ENCODE measurements at places on chromosomes 2 and 18.

DNA sequence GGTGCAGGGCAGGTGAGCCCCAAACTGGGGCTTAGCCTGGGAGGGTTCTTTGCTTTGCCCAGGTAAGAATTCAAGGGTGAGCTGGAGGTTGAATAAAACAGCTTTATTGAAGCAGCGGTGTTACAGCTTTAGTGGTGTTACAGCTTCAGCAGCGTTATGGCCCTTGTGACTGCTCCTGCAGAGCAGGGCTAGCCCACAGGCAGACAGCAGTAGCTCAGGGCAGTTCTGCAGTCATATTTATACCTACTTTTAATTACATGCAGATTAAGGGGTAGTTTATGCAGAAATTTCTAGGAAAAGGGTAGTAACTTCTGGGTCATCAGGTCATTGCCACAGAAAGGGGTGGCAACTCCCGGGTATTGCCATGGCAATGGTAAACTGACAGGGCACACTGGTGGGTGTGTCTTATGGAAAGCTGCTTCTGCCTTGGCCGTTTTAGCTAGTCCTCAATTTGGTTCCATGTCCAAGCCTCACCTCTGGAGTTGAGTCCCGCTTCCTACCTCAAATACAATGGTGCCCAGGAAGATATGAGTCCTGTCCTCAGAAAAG, 78.2 kb downstream of the THNSL2 start:
- DNase-seq, result peak; percentile 74

- no peak for DNase-seq
Measured at GRCh38 chr18:46332286-46332801, 228.2 kb downstream of the HAUS1 start.

DNA sequence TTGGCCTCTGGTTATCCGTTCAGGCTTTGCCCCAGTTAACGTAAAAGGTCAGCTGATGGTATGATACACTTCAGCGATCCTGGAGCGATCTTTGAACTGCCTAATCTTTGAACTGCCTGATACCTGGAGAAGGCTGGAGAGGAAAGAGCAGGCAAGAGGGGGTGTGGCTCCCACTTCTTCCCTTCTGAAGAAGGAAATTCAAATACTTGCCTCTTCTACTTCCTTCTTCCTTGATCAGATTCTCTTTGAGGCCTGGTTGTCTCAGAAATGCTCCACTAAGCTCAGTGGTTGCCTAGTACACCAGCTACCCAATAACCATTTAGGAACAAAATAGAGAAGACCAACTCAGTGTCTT, 619 bp downstream of the GALM start:
- DNase-seq, result peak; percentile 68

- no peak for DNase-seq
Measured at GRCh38 chr2:161426922-161427663, 11.0 kb downstream of the TBR1 start.

DNA sequence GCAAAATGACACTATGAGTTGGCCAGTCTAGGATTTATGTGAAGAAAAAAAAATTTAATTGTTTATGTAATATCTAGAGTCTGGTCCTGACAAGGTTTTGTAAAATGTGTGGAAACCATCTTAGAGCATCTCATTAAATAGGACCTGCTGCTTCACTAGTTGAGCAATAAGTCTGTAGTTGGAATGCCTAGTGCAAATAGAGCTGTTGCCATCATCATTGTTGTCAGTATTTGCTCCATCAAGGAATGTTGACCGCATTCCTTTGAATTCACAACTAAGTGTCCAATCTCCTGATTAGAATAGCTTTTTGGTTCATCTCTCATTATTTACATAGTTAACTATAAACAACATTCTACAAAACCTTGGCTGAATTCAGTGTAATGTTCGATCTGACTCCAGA, 32.2 kb upstream of the RPE start:
- no peak for DNase-seq

- DNase-seq, result no peak
Measured at GRCh38 chr2:17793803-17794354, 22.4 kb upstream of the MSGN1 start.

DNA sequence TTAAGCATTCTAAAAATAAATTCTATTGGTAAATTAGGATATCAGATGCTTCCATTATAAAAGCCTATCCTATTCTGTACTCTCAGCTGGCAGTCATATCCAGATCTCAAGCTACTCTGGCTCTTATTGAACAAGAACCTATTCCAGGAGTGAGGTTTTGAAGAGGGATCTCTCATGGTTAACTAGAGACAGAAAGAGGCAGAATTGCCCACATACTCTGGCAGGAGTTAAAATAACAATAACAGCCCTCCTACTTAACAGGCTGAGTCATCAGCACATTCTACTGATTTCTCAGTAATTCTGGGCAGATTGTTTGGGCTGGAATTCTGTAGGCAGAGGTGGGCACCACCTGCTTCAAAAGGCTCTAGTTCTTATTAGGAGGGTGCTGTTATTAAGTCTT, 142.0 kb upstream of the UNC80 start:
- DNase-seq, result no peak

GRCh38 chr2:156653675-156654074, 217.5 kb downstream of the GPD2 start:
- DNase-seq, result no peak

DNA sequence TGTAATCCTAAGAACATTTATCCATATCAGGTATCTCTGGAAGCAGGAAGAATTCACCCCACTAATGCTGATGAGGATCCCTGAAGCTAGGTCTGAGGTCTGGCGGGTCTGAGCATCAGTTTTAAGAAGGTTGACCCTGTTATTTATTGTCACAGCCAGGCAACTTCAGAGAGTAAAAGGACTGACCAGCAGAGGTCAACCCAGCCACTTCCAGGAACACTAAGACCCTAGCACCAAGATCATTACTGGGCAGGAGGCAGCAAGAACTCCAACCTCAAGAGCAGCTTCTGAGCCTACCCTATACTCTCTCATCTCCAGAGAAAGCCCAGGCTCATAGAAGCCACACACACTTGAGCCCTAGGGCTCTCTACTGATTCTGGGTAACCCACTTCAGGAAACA, 901.4 kb downstream of the DCDC2C start:
- no peak for DNase-seq

DNA sequence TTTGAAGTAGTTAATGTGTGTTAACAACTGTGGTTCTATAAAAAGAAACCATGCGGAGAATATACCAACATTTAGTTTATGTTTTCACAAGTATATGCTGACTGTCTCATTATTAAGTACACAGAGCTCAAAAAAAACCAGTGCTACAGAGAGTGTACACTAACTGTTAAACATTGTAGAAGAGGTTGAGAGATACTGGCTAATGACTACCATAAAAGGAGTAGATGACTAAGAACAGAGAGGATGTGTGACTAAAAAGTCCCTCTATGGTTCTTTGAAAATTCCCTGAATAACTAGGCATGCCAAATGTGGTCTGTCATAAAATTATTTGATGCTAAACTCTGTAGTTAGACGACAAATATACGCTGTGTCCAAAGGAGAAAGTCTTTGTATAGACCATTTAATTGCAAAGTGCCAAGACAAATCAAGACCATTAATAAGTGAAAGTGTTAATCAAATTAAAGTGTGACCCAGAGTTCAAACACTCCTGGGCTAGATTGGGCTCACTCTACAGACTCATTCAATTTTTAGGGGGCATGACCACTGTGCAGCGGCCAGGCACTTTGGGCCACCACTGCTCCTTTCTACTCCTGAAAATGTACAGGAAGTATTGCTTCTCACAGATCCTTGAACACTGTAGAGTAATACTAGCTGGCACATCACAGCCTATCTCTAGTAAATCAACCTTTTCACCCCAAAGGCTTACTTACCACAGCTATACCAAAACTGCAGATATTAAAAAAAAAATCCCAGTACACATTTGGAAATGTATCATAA, 45.1 kb upstream of the SERTAD2 start:
- no peak for DNase-seq

DNA sequence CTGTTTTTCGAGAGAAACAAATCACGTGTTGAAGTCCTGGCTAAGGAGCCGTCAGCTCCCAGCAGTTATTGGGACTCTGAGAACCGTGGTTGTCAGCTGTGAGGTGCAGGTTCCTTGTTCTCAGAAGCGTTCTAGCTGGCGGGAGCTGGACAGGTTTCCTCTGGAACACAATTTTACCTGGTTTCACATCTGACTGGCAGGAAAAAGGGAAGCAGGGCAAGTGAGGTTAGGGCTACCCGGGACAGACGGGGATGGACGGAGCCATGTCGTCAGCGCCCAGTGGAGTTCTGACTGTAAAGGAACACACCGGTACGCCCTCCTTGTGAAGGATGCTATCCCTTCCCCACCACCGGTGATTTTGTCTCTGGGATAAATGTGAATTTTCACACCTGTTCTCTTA, 26.1 kb downstream of the ITGB1BP1 start:
- no peak for DNase-seq

DNA sequence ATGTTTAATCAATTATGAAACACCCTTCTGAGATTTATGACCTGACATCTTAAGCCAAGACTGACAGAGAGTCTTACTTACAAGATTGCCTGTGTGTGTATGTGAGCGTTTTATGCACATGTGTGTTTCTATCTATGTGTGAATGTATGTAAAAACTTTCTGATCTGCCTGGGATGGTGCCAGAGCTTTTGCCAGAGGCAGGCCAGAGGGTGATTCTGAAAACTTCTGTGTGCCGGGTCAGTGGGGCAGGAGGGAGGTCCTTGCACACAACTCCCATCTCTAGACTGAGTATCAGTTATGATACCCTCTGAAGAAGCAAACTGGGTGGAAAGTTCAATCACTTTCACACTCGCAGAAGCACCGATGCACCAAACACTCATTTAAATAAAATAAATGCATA, 335.0 kb upstream of the NT5C1B start:
- no peak for DNase-seq

GRCh38 chr18:58080451-58080850, 36.4 kb downstream of the NEDD4L start:
- DNase-seq, result no peak

DNA sequence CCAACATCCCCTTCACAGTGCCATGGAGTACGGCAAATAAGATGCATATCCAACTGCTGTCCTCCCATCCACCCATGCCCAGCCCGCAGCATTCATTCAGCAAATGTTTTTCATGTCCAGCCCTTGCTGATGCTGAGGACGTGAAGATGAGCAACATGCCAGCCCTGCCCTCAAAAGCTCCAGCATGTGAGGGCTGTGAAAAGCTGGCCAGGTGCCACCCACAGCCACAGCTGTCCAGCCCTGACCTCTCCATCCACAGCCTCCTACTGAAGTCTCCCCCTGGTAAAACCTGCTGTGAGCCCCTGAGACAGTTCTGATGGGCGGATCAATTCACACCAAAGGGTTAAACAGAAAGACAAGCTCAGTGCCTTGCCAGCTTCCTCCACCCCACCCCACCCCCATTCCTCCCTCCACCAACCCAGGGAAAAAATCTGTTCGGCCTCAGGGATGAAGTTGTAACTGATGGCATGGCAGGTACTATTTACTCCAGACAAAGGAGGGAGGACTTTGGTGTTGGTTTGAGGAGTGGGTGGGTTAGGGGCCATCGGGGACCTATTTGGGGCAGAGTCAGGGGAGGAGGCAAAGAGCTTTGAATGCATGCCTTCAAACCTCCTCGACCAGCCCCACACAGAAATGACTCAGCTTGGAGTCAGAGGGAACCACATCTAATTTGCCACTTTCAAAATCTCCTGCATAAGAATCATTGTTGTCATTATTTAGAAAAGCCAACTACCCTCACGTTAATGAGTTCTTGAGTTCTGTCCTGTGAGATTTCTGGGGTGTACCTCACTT, 4.3 kb downstream of the ZBTB7C start:
- DNase-seq, result no peak

- DNase-seq, result no peak
Measured at GRCh38 chr2:18262601-18263000, 297.9 kb downstream of the RDH14 start.

DNA sequence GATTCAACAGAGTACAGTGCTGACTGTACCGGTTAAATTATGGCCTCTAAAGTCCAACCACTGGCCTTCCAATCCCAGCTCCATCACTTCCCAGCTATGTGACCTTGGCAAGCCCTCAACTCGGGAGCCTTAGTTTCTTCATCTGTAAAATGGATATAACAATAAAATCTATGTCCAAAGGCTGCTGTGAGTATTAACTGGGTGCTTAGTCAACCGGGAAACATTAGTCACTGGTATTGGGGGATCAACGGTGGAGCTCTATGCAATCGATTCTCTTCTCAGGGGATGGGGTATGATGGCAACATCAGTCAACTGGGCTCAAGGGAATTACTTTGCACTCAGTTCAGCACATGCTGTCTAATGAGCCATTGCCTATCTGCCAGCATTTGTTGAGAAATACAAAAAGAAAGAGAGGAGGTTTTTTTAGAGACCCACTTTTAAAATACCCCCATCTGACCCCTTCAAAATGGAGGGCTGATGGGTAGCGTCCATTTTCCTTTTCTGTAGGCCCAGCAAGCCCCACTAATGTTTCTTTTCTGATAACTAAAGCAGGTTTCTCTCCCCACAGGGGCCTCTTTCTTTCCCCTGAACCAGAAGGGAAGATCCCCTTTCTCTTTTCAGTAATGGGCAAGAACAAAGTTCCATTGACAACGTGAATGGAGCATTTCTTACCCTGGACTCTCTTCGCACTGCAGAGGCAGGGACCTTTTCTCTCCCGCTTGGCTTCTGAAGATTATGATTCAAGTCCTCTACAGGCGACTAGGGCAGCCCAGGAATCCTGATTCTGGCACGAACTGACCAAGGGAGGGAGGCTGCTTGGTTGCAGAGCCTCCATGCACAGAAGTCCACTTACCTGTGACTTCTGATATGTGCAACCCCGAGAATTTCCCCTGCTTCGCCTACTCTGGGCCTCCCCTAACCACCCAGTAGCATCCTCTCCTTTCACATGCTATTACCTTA, 8.7 kb upstream of the AGFG1 start:
- DNase-seq, result no peak

DNA sequence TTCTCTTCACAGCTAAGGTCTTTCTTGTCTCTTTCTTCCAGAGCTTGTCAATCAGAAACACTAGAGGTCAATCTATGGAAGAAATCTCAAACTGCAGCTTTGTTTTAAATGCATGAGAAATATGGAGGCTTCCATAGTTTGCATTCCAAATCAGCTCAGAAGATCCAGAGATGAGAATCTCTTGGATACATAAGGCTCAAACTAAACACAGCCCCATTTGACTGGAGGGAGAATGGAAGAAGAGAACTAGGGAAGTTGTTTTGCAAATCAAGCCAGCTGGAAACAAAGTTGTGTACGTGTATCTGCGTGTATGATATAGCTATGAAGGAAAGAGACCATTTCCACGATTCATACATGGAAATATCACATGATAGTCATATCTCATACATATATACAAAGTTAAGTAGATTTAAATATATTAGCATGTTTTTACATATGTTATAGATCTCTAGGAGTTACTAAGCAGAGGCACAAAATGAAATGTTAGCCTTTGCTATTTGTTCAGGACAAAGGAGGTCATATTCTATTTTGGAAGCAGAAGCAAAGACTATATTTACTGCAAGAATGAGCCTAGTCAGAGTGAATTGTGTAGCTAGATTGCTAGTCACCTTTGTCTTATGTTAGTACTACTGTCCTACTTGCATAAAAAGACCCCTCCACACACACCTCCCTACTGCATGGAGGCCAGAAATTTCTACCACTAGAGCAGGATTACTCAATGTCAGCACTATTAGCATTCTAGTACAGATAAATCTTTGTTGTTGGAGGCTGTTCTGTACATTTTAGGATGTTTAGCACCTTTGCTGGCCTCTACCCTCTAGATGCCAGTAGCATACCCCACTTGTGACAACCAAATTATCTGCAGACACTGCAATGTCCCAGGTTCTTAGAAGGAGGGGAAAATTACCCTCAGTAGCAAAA, 303.5 kb upstream of the CHAC2 start:
- no peak for DNase-seq

GRCh38 chr2:101704816-101705578, 7.5 kb downstream of the MAP4K4 start:
- no peak for DNase-seq

- no peak for DNase-seq
Measured at GRCh38 chr2:22855761-22856184, 529.2 kb upstream of the KLHL29 start.

GRCh38 chr18:8005870-8006569, 438.9 kb downstream of the PTPRM start:
- DNase-seq, result no peak

Data from MV-4-11 (cell line).